NAMALWA (cell line): ENCODE measurements at places on chromosomes 5 and 9.

DNA sequence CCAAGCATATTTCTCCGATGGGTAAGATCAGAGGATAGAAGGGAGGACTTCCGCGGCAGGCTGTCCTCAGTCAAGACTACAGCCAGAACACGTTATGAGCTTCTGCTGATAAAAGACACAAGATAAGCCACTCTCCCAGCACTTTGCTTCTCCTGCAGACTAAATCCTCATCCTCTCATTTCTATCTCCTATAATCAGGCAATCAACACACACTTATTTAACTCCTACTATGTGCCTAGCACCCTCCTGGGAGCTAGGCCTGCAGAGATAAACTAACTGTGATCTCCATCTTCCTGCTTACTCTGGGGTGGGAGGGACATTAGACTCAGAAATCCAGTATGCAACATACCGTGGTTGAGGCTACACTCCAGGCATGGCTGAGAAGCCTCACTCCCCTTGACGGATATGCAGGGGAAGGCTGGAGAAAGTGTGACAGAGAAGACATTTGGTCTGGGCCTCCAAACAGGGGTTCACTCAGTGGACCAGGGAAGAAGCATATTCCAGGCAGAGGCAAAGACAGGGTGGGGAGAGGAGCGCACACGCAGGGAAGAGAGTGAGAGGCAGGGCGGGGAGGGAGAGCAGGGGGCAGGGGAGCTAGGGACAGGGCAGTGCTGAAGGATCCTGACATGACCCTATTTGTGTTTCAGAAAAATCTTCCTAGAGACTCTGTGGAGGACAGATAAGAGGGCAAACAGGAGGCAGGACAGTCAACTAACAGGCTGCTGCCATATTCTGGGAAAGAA, 274.1 kb downstream of the DENND1A start:
- no peak for DNase-seq

- DNase-seq: no peak
Measured at GRCh38 chr5:117041926-117042595, 467.4 kb upstream of the SEMA6A start.

- DNase-seq: no peak
Measured at GRCh38 chr5:95925939-95926338, 35.7 kb downstream of the ELL2 start.

DNA sequence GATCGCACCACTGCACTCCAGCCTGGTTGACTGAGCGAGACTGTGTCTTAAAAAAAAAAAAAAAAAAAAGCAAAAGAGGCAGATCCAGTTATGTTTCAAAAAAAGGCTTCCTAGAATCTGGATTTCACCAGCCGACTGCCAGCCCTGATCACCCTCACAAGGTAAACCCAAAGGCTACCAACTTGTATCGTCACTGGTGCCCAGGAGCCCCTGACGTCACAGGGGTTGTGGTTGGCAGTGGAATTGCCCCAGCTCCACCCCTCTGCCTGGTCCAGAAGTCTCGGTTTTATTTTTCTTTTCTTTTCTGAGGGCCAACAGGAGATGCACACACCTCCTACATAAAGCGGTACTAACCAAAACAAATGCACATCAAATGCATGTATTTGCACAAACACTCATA, 6.0 kb upstream of the LMX1B start:
- peak; percentile 25 for DNase-seq

GRCh38 chr5:179918742-179919486, 11.2 kb upstream of the TBC1D9B start:
- no peak for DNase-seq

DNA sequence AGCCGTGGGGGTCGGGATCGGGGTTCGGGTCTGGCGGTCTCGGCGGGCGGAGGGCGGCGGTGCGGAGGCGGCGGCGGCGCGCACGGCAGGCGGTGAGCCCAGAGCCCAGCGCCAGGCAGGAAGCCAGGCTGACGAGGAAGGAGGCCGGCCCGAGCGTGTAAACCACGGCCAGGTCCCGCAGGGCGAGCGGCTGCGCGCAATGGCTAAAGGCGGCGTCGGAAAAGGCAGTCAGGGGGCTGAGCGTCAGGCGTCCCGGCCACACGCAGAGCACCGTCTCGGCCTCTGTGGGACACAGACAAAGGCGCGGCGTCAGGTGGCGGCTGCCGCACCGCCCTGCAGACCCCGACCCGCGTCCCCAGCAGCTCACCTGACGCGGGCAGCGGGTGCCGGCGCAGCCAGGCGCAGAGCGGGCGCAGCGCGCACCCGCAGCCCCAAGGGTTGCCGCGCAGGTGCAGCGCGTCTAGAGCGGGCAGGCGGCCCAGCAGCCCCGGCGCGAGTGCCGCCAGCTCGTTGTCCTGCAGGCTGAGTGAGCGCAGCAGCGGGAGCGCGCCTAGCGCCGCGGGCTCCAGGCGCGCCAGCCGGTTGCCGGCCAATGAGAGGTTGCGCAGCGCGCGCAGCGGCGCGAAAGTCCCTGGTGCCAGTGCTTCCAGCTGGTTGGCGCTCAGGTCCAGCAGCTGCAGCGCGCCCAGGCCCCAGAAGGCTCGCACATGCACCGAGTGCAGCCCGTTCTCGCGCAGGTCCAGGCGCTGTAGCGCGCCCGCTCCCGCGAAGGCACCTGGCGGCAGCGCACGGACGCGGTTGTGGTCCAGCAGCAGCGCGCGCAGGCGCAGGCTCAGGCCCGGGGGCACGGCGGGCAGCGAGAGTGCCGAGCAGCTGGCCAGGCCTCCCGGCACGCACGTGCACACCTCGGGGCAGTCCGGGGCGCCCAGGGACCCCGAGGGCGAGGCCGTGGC, 671 bp downstream of the LRRC26 start:
- DNase-seq: no peak

DNA sequence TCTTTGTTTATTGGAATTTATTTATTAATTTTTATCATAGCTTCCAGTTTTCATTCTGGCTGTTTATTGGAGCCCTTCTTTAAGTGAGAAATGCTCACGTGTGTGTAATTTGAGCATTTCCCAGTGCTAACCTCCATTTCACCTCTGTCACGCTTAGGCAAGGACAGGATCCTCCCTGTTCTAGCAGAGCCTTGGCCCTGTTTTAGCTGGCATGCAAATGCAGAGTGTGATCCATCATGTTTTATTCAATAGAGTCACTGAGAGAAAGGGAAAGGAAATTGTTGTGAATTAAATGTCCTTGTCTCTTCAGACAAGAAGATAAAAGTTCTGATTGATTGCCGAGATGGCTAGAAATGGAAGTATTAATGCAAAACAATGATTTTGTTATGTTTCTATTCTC, 137.3 kb upstream of the ACO1 start:
- DNase-seq: no peak

DNA sequence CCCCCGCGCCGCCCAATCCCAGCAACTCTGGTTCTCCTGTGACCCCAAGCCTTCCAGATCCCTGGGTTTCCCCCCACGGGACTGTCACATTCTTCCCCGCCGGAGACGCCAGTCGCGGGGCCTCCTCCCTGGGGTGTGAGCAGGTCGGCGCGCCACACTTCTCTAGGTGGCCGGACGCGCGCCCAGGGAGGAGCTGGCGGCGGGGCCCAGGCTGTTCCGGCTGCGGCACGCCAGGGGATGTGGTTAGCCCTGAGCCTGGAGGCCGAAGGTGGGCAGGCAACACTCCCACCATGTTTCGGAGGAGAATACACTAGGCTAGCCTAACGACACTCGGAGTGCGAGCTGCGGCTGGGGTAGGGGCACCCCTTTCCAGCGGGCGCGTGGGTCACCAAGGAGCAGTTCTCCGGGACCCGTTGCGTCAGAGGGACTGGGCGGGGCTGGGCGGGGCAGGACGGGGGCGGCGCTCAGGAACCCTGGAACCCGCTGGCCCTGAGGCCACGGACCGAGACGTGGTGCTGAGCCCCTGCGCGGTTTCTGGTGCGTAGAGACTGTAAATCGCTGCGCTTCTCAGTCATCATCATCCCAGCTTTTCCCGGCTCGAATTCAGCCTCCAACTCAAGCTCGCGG, at the start of gene SLC27A6:
Gene SLC27A6, plus strand, starts transcription at position 478 of the 627 bp plus-strand sequence. CDS start 650 bp downstream, outside the sequence.
- no peak for DNase-seq

- DNase-seq: no peak
Measured at GRCh38 chr5:112440031-112440430, 21.0 kb upstream of the EPB41L4A start.

DNA sequence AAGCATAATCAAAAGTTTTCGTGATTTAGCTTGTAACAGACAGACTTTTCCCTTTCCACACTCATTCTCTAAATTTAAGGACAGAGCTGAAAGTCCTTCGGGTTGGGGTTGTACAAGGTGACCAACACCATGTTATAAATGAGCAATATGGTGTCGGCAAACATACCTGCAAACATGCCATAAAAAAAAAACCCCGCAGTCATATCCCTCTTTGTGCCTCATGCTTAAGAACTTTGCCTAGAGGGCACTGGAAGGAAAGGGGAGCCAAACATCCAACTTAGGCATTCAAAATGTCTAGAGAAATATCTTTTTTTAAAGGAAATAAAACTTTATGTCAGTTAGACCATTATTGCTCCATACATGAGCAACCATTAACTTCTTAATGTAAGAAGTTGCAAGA, 73.2 kb downstream of the TLE1 start:
- no peak for DNase-seq

DNA sequence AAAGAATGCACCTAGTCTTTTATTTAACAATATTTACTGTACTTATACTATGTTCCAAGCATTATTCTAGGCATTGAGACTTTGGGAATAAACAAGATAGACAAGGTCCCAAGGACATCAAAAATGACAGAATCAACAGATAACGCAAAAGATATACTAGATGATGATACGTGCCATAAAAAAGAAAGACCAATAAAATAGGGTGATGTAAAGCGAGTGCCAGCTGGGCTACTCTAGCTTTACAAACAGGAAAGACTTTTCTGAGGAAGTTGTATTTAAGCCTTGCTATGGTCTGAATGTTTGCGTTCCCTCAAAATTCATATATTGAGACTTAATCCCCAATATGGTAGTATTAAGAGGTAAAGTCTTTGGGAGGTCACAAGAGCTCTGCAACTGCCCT, 310.2 kb upstream of the RGMB start:
- no peak for DNase-seq

DNA sequence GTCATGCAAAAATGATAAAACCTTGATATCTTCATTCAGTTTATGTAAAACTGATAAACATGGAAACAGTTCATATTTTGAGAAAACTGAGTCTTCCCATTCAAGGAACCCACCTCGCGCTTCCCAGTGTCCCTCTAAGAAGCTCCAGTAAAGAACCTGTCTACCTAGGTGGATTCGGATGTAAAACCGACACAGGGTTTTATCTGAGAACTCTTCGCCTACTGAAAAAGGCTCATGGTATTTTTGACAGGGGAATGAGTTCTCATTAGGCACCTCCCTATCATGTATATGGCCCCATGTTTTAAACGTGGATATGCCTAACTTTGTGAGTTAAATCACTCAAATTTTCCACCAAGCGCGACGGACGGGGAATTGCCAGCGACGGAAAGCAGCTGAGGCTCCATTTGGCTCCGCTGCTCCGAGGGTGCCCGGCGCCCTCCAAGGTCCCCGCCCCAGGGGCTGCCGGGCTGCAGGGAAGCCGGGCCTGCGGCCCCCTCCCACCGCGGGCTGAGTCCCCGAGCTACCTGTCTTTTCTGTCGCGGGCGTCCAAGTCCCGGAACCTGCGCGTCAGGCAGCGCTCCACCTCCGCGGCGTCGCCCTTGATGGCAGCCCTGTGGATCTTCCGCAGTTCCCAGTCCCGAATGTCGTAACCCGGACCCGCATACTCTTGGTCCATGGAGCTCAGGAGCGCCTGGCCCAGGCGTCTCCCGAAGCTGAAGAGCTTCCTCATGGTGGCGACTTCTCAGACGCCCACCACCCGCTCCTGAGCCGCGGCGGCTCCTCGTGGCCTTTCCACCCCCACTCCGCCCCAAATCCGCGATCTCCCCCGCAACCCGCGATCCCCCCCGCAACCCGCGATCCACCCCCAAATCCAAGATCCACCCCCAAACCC, 594 bp downstream of the ANKRD18A start:
- DNase-seq: no peak

- DNase-seq: no peak
Measured at GRCh38 chr9:37925786-37926736, 22.1 kb upstream of the SLC25A51 start.

- DNase-seq: peak; percentile 8
Measured at GRCh38 chr9:129030191-129030590, 2.1 kb upstream of the SH3GLB2 start.

GRCh38 chr9:94801681-94802080, 75.2 kb downstream of the AOPEP start:
- no peak for DNase-seq

DNA sequence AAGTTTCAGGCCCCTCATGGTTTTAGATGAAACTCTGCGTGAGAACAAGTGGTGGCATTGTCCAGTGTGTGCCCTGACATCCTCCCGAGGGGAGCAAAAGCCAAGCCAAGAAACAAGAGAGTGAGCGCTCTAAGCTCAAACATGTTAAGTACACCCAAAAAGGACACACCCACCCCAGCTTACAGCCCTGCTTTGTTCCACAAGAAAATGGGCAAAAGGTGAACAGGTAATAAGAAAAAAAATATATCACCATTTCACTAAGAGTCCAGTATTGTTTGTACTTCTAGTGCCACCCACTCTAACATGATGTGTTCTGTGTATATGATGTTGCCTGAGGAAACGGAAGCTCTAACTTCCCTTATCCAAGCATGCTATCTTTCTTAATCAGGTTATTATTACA, 278.2 kb downstream of the SLIT3 start:
- DNase-seq: no peak

- DNase-seq: no peak
Measured at GRCh38 chr9:132121021-132121420, 40.8 kb upstream of the NTNG2 start.

- no peak for DNase-seq
Measured at GRCh38 chr9:134396258-134396742, 70.0 kb downstream of the RXRA start.

GRCh38 chr9:118929287-118929686, 439.9 kb downstream of the BRINP1 start:
- DNase-seq: no peak

- DNase-seq: peak; percentile 79
Measured at GRCh38 chr9:68546596-68547390, 6.1 kb upstream of the TMEM252 start.

- no peak for DNase-seq
Measured at GRCh38 chr9:101514071-101514470, 19.6 kb upstream of the RNF20 start.

DNA sequence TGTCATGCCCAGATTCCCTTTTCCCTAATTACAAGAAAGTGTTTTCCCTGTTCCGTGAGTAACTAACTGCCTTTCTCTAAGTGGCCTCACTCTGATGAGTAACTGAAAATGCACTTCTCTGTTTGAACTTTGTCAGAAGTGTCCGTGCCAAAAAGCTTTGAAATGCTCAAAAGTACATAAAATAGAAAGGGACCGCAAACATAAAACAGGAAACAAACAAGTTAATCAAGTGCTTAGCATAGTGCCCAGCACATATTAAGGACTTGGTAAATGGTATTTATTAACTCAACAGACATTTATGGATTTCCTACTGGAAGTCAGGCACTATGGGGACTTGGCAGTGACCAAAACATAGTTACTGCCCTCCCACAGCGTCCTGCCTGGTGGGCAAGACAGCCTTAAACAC, 22.3 kb downstream of the AQP3 start:
- DNase-seq: no peak

GRCh38 chr9:72592502-72593403, 71.3 kb downstream of the TMC1 start:
- peak; percentile 64 for DNase-seq

GRCh38 chr9:94904806-94905205, 178.3 kb downstream of the AOPEP start:
- DNase-seq: no peak
